ENCODE measurements at places on chromosomes 7 and 10.

DNA sequence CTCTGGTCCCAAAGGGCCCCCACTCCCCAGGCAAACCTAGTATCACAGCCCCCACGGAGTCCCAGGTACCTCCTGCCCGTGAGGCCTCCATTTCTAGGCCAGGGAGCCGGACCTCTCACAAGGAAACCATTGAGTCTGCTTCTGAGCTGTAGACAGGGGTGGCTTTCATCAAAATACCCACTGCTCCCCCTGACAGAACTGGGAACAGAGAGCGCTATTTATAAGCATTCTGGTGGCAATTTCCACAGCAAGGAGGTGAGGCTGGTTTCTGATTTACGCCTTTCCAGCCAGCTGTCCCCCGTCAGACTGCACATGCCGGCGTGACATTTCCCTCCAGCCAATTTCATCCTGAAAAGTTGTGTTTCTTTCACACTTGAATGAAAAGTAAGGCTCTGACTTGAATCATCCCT is 407.5 kb upstream of the PRKCQ start:
- DNase-seq, result no peak

DNA sequence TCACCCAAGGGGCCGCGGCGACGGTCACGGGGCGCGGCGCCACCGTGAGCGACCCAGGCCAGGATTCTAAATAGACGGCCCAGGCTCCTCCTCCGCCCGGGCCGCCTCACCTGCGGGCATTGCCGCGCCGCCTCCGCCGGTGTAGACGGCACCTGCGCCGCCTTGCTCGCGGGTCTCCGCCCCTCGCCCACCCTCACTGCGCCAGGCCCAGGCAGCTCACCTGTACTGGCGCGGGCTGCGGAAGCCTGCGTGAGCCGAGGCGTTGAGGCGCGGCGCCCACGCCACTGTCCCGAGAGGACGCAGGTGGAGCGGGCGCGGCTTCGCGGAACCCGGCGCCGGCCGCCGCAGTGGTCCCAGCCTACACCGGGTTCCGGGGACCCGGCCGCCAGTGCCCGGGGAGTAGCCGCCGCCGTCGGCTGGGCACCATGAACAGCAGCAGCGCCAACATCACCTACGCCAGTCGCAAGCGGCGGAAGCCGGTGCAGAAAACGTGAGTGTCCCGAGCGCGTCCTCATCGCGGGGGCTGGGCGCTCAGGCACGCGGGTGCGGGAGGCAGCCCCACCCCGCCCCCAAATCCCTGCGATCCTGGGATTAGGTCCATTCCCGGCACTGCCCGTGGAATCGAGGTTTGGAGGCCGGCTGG is 509 bp downstream of the AHR start:
- DNase-seq, result peak; percentile 40

- DNase-seq, result no peak
Measured at GRCh38 chr7:4113271-4113670, 568.8 kb upstream of the FOXK1 start.

DNA sequence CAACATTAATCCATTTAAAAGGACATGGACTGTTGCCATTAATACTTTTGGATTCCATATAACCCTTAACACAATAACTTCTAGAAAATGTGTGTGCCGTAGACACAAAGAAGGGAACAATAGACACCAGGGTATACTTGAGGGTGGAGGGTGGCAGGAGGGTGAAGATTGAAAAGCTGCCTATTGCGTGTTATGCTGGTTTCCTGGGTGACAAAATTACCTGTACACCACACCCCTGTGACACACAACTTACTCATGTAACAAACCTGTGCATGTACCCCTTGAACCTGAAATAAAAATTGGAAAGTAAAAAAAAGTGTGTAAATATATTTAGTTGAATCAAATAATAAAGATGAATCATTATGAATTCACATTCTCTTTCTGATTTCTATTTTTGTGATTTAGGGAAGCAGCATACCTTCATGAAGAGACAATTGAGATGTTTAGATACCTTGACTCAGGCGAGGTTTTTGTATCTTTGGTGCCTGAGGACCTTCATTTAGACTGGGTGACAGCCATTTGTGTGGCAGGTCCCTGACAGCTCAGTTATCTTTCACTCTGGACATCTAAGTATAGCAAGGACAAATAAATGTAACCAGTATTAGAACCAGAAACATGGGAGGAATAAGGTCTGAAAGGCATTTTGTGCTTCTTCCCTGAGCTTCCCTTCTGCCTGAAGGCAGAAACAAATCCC is 28.7 kb downstream of the GIMAP8 start:
- DNase-seq, result no peak

DNA sequence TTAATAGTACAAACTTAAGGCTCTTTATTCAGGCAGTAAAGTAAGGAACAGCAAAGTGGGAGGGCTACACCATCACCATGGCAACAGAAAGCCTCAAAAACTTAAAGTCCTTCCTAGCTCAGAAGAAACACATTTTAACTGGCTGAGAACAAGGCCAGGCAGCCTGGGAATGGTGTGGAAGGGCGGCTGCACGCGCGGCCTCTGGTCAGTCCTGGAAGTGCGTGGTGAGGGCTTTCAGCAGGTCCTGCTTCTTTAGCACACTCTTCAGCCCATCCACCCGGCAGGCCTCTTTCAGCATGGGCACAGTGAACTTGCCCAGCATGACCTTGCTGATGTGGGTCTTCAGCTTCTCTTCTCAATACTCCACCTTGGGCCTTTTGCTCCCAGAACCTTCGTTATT is 133.0 kb downstream of the CYP26A1 start:
- no peak for DNase-seq

- DNase-seq, result no peak
Measured at GRCh38 chr7:17492437-17492836, 194.0 kb downstream of the AHR start.

DNA sequence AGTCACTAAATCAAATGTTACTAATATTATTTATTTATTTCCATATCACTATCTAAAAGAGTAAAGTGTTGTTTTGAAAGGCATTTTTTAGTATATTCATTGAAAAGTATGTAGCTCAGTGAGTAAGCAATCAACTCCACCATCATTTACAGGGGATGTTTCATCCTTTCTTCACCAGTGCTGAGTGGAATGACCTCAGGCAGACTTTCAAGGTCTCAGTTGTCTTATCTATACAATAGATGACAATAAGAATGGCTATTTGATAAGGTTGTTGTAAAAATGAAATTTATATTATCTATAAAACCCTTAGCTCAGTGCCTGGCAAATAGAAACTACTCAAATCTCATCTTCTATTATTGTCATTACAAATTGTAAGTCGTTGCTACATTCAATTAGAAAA is 204.3 kb upstream of the CSTF2T start:
- DNase-seq, result no peak

GRCh38 chr10:30170814-30171213 is 111.4 kb upstream of the JCAD start:
- DNase-seq, result no peak

DNA sequence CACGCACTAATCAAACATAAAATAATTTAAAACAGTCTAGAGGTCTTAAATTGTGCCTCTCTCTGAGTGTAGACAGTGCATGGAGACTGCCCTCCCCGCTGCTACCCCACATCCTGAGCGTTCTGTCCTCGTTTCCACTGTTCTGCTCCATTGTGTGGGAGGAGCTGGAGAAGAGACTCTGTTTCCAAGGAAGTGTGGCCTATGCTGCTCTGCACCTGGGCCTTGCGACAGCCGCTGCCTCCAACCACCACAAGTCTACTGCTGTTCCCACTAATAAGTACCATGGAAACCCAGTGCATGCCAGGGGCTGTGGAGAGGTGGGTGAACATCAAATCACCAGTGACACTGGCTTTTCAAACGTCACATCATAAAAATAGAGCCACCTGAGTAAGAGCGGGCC is 19.6 kb downstream of the NRG3 start:
- no peak for DNase-seq

- no peak for DNase-seq
Measured at GRCh38 chr7:30934225-30934624, 22.6 kb downstream of the AQP1 start.

- DNase-seq, result no peak
Measured at GRCh38 chr10:78756604-78757343, 312.0 kb upstream of the ZMIZ1 start.

- peak; percentile 84 for DNase-seq
Measured at GRCh38 chr10:13299437-13300287, at the start of gene PHYH. Gene PHYH, minus strand, starts transcription at chr10:13300064. Its CDS starts 22 bp downstream, at chr10:13300042.

DNA sequence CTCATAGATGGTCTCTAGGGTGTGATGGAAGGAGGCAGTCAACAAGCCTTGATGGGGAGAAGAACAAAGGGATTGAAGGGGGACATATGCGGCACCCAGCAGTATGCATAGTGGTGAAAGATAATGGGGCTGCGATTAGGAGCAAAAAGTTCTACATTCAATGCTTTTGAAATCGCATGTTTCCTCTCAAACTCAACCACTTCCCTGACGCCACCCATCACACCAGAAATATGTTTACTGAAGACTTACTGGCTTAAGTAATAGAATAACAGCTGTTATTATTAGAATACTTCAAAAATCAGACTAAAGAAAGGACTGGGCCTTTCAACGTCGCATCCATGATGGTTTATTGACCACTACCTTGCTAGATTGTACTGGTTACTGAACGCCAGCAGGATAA is 31.5 kb downstream of the MKRN1 start:
- no peak for DNase-seq

- no peak for DNase-seq
Measured at GRCh38 chr10:17847585-17848296, 38.6 kb downstream of the MRC1 start.

- no peak for DNase-seq
Measured at GRCh38 chr10:129055225-129055624, 411.8 kb upstream of the MGMT start.

- DNase-seq, result no peak
Measured at GRCh38 chr10:77156406-77156879, 481.2 kb downstream of the KCNMA1 start.

DNA sequence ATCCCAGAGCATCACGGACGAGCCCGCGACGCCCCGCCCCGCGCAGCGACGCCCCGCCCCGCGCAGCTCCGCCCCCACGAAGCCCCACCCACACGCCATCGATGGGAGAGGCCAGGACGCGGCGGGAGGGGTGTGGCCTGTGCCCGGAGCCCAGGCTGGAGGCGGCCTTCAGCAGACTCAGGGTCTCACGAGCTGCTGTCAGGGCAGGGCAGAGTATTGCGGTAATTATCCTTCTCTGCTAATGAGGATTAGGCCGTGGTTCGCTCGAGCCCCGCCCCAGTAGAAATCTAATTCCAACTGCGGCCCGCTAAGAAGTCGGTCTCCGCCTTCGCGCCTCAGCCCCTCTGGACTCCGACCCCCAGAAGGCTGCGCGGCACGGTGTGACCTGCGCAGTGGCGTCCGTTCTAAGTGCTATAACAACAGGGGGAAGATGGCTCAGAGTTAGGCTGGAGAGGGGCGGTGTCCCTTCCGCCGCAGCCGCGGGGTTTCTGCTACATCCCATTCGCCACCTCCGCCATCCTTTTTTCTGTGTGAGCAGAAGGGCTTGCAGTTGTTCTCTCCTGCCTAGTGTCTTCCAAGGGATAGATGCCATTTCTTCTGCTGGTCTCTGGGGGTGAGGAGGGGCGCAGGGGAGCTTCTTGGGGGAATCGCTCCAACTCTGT is 337 bp upstream of the NT5C3A start:
- peak; percentile 88 for DNase-seq

- no peak for DNase-seq
Measured at GRCh38 chr7:121833991-121834390, 39.0 kb upstream of the PTPRZ1 start.

DNA sequence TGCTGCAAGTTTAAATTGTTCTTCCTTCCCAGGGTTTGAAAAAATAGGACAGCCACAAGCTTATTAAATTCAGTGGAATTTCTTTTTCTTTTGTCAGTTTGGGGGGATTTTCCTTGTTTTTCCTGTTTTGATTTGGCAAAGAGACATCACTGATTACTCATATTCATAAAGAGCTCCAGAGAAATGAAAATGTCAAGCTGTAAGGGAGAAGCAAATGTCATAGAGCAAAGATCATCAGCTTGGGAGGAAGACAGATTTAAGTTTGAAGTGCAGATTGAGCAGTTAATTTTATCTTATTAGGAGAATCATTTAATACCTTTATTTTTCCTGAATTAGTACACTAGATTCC is 255.8 kb upstream of the PHYHIPL start:
- DNase-seq, result no peak

GRCh38 chr10:58782876-58783851 is 270.5 kb downstream of the BICC1 start:
- no peak for DNase-seq

DNA sequence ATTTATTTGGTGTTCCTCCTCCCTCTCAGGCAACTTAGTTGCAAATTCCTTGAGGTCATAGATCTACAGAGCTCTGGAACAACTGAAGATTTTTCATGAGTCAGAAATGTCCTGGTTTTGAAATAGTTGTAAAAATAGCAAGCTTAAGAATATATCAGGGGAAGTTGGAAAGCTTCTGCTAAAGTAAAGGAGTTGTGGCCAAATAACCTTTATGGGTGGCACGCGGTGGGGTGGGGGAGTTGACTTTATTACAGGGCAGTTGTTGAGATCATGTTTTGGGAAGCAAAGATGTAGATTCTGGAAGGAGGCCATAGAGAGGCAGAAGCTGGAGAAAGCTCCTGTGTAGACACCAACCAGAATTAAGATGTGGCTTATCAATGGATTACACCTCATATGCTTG is 326.0 kb upstream of the MTPN start:
- DNase-seq, result no peak

GRCh38 chr10:68828833-68829232 is 1.5 kb downstream of the STOX1 start:
- DNase-seq, result no peak

DNA sequence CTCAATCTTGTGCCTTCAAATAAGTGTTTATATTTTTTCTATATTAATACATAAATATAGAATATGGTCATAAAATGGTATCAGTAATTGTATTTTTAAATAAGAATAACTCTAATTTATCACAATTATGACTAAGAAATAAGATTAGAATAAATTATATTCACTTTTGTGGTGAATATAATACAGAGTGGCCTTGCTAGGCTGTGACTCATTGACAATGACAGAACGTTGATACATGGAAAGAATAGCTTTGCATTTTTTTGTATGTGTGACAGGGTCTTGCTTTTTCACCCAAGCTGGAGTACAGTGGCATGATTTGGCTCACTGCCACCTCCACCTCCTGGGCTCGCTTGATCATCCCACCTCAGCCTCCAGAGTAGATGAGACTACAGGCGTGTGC is 47.8 kb upstream of the PCLO start:
- no peak for DNase-seq

DNA sequence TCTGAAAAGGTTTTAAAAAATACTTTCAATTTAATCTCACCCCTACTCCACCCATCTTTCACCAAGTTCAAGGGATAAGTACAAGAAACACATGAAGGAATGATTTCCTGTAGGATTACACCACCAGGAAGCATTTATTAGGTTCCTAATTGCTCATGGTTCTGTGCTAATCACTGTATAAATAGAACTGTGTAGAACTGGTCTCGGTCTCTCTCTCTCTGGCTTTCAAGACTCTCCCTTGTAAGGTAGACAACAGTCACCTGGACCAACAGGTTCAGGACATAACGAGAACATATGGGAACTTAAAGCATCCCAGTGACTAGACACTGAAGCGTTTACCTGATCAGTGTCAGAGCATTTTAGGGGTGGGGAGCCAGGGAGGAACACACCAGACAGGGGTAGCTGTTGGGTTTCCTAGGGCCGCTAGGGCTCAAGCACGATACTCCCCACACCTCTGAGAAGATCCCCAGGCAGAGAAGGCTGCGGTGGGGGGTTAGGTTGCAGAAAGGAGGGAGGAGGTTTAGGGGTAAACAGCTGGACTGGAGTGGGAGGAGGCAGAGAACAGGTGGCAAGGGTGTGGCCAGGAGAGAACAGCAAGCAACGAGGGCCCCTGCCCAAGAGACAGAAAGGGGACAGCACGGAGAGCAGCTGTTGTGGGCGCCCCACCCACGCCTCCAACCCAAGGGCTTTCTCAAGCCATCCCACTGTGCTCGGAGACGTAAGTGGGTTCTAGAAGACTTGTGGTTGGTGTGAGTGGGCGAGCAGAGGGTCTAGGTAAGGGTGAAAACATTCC is 52.5 kb upstream of the USP6NL start:
- no peak for DNase-seq

Measured in activated T-helper 1 cell treated with anti-CD3 and anti-CD28 coated beads, Interleukin-12 subunit alpha, Interleukin-12 subunit beta, Interleukin-2, Interleukin-4 antibody, amounts not matched to agents 30 ng/mL and 10 ng/mL and 1 ng/mL, durations not matched to agents 14 hours and 24 hours and 36 hours (primary cell).